ENCODE measurements at places on chromosomes 4 and X.

DNA sequence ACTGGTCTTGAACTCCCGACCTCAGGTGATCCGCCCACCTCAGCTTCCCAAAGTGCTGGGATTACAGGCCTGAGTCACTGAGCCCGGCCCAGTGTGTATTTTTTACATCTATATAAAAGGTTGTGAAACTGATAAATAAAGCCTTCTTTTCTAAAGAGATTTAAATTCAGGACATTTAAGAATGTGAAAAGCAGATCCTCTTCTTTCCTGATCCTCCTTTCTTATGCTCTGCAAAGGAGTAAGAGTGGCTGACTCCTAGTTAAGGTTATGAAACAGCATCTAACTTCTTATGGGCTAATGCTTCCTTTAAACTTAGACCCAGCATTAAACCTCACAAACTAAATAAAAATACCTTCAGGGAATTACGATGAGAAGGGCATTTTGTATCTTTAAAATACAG is 197.7 kb upstream of the MAB21L2 start:
- DNase-seq, result no peak

DNA sequence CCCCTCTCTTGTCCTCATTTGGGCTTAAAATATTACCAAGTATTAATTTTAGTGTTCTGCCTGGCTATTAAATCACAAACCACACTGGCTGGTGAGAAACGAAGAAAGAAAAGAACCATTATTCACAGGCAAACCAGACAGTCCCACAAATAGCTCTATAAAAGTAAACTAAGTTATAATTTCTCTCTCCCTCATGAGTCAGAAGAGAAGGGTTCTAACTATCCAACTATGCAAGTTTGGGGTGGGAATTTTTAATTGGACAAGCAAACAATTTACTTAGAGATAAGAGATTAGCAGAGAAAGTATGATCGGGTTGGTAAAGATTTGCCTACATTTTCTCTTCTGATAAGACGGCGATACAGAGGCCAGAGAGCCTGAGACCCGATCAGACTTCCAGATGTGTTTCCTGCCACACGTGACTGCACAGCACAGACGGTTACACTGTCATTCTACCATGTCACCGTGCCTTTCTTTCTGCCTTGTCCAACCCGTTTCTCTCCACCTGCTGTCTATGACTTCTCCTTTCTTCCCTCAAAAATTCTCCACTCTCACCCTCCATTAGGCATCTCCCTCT is 52.3 kb downstream of the MEPE start:
- no peak for DNase-seq

- DNase-seq, result no peak
These were observed 44.8 kb upstream of the PITX2 start for GRCh38 chr4:110667670-110668069.

DNA sequence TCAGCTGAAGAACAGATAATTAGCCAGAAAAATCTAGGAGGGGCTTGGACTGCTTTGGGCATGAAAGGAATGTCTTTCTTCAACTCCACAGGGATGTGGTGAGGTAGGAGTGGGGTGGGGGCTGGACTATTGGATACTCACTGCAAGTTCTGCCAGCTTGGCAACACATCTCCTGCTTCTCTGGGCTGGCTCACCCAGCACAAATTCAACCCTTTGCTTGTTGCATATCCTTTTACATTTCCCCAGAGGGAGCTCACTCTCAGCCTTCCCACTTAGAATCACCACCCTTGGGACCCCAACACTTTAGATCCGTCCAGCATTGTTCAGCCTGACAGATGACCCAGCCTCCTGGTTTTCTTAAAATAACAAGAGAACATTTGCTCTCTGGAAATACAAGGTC is 120.6 kb downstream of the KDR start:
- DNase-seq, result no peak

DNA sequence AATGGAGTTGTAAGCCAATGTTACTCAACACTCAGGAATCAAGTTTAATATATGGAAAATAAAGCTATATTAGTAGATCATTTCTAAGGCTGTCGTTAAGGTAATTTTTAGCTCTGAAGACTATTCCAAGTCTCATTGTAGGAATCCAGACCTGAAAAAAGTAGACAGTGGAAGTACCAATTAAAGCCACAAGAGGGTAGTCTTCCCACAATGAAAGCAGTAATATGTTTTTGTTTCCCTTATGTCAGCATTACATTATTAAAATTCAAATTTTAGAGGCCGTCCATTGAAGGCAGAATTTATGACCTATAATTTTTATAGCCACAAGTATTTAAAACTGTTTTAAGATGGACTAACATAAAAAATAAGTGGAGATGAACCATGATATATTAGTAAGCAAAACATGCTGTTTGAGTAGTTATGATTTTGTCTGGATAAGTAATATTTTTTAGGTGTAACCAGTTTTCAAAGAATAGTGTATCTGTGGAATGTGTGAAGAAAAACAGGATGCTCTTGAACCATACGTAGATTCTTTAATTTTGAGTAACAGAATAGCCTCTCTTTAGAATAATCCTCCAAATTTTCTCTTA is 372.6 kb upstream of the TECRL start:
- DNase-seq, result no peak

DNA sequence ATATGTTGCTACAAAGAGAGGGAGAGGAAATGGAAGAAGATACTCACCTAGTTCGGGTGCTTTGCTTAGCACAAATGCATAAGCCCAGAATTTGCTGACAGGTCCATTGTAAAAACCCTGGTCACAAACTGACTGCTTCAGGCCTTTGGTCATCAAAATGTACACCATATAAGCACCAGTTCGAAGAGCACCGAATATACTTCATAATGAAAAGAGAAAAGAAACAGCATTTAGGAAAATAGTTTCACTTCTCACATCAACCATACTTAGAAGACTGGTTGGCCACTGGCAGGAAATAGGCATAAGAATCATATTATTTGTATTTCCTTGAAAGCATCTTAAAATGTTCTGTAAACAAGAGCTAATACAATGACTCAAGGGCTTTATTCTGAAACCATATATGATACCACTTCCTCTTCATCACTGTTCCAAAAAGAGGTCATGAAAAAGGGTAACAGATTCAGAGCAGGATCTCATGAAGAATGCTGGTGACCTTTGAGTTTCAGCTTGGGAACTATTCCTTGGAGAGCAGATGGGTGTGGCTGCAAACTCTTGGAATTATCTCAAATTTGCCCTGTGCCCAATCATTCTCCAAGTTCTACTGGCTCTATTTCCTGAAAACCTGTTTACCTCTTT is 138.7 kb downstream of the ELOVL6 start:
- DNase-seq, result no peak

DNA sequence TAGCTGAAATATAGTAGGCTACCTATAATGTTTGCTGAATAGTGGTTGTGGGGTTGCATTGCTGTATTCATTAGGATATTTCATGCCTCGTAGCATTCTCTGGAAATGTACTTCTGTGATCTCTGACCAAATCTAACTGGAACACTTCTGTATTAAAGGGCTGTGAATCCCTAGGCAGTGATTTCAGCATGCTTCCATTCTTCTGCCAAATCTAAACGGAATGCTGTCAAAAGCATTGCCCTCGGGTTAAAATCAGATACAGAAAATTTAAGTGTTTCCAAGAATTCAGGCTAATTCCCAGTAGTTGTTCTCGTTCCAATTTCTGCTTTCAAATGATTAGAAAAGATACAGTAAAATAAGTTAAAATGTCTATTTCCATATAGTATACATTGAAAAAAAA is 1847.5 kb upstream of the IGFBP7 start:
- no peak for DNase-seq

DNA sequence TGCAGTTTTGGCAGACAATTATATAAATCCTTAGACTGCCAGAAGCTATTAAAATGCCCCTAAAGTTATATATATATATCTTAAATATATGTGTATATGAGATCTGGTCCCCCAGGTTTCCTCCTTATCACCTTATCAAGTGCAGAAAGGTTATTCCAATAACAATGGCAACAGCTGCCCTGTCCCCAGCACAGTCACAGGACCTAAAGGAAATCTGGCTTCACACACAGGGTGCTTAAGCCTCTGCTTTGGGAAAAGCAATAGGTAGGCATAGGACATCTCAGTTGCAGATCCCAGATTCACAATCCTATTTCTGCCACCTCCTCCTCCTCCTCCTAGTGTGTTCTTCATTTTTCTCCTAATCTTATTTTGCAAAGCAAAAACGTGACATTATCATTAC is 5.8 kb downstream of the SLC25A53 start:
- no peak for DNase-seq

GRCh38 chr4:41935652-41936021 is 408 bp downstream of the TMEM33 start:
- no peak for DNase-seq

GRCh38 chrX:103533511-103534216 is 14.4 kb upstream of the RAB40A start:
- DNase-seq, result peak; percentile 93

DNA sequence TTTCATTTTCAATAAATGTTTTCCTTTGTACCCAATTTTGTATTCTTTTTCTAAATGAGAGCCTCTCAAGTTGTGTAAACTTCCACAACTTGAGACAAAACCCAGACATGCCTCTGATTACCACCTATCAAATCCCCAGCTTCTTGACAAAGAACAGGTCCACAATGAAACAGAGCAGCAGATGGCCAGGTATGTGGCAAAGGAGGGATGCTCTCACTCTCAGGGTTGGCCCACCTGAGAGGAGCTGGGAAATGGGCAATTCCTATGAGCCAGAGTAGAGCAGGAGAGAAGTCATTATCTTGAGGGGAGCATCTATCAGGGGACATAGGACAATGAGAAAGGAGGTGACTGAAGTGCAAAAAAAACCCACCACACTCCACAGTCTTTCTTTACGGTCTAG is 273.5 kb upstream of the FAM241A start:
- no peak for DNase-seq

- no peak for DNase-seq
These were observed 29.1 kb upstream of the CRMP1 start for GRCh38 chr4:5921981-5922380.
